HS-5 (cell line): ENCODE measurements at places on chromosomes 2 and 18.

DNA sequence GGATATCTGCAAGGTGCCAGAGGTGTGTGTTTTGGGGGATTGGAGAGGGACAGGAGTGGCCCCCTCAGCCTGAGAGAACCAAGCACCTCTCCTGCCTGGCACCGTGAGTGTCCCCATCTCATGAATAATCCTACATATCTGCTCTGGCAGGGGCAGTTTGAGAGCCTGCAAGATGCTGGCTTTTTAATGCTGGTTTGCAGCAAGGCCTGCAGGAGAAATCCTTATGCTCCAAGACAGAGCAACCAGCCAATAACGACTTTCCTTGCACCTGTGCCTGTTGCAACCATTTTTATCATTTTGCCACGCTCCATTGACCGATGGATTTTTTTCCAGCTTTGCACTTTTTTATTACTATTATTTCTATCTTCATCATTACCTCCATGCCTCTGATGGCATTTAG is 259.4 kb upstream of the SKOR2 start:
- DNase-seq = no peak

GRCh38 chr2:21393173-21393572 is 269.4 kb downstream of the TDRD15 start:
- no peak for DNase-seq

DNA sequence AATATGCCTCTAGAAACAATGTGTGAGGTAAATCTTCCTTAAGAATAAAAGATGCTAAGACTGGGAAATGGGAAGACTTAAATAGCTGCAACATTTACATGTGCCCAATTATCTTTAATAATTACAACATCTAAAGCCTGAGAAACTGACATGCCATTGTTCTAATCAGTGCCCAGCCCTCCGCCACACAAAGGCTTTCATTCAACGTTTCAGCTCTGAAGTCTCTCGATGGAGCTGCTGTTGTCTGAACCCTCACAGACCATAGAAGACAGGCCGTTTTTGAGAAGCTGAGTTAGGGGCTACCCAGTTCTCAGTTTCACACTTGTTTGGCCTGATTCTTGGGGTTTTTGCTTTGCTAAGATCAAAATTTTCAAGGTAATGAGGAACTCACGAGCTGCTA is 315.4 kb upstream of the CHST9 start:
- DNase-seq = no peak

GRCh38 chr18:7844017-7844416 is 276.9 kb downstream of the PTPRM start:
- no peak for DNase-seq
